Left ventricle myocardium inferior (tissue), 1 donor: ENCODE measurements at places on chromosomes 12 and 14.

DNA sequence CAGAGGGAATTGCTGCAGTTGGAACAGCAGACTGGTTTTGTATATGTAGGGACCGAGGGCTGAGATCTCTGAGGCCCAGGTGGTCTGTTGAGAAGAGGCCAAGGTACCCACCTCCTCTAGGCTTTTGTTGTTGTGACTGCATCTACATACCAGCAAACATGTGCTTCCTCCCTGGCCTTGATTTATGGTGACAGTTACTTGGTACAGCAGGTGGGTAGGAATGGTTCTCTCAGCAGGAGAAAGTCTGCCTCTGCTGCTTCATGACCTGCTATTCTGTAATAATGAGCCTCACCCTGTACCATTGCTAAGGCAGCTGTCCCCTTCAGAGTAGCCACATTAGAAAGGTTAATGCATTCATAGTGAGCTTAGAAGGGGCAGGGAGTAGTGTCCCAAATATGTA is 196.7 kb upstream of the PELI2 start:
- no peak for DNase-seq

GRCh38 chr12:56682323-56682722 is 5.8 kb downstream of the PTGES3 start:
- no peak for DNase-seq

DNA sequence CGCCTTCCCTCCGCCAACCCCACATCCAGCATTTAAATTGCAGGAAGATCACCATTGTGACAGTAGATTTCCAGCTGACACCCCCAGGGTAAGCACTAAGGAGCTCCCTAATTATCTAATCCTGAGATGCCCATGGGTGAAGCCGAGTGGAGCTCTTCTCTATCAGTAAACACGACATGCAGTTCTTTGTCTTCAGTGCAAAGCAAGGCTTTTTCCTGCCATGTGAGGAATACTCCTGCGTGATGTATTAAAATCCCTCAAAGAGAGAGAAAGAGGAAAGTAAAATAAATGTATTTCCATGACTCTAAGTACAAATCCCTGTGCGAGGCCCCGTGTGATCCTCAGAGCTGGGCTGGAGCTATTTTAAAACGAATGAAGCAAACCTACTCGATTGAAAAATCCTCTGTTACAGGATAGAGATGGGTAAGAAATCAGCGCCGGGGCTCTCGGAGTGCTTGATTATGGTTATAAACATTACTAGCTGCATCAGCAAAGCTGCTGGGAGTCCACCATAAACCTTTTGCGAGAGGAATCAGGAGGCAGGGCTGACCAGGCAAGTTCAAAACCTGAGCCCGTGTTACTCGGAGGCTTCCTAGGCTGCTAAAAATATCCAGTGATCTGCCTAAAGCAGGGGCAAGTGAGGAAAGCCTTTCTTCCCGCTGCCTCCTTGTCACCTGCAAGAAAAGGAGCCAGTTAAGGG is 61.5 kb downstream of the MAP1LC3B2 start:
- no peak for DNase-seq

DNA sequence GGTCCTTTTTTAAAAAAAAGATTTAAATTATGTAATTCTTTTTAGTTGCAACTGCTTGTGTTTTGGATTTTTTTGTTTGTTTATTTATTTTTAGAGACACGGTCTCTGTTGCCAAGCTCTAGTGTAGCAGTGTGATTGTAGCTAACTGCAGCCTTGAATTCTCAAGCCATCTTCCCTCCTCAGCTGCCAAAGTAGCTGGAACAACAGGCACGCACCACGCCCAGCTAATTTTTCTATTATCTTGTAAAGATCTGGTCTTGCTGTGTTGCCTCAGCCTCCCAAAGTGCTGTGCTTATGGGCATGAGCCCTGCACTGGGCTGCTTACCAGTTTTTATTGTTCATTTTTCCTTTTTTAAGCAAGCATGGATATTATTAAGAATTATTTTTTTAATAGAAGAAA is 10.6 kb upstream of the ART4 start:
- peak; percentile 16 for DNase-seq

- no peak for DNase-seq
These were observed 5.8 kb upstream of the BEGAIN start for GRCh38 chr14:100592972-100593371.
